Activated CD4-positive, alpha-beta T cell treated with anti-CD3 and anti-CD28 coated beads, Interleukin-2, amount 50 U/mL, for 16 hours (primary cell): ENCODE measurements at places on chromosomes 2 and 18.

- no peak for DNase-seq
These were observed 61.0 kb downstream of the GRB14 start for GRCh38 chr2:164560181-164560792.

DNA sequence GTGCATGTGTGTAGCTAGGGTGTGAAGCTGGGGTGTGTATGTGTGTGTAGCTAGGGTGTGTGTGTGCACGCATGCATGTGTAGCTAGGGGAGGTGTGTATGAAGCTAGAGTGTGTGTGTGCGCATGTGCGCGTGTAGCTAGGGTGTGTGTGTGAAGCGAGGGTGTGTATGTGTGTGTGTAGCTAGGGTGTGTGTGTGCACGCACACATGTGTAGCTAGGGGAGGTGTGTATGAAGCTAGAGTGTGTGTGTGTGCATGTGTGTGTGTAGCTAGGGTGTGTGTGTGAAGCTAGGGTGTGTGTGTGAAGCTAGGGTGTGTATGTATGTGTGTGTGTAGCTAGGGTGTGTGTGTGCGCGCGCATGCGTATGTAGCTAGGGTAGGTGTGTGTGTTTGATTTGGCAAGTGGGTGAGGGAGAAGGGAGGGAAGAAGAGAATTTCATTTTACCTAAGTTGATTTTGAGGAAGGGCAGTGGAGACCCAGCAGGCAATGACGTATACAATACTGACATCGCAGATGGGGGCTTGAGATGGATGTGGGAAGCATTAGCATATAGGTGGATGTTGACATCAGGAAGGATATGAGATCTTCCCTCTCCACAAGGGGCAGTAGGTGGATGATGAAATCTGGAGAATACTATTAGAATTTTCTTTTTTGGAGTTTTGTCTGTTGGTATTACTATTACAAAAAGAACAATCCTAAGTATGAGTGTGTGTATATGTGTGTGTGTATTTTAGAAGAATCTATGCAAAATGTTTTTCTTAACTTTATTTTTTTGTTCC lies 70.7 kb downstream of the PRELID3A start:
- DNase-seq: no peak

- peak; percentile 57 for DNase-seq
These were observed at the start of gene DQX1 for GRCh38 chr2:74525717-74526648. TSS of gene DQX1 (minus strand) at chr2:74526231. CDS start at chr2:74525729, 502 bp downstream.

DNA sequence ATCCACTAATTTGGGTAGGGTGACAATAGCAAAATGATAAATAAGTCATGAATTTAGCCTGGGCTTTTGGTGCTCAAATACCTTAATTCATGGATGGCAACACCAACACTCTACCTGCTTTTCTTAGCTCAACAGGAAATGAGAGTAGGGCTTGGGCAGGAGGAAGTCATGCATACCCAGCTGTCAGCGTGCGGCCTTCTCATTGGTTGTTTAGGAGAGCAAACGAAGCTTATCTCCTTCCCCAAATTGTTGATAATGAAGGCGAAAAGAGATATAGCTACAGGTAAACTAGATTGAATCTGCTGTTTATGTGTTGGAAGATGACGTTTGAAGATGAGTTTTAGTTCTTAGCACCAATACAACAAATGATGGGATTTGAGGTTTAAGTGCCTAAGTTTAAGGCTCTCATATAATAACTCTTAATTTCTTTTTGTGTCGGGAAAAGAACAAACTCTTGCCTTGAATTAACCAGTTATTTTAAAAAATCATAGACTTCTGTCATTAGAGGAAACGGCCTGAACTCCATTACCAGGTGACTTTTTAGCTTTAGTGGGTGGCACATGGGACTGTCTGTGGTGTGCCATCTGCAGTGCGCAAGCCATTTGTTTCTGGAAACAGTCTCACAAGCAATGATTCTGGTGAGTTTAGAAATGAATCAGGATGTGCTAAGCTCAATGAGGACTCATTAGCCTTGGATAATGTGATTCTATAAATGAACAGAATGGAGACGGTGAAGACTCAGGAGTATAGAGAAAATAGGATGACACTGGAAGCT lies 19.8 kb downstream of the MAP4K4 start:
- DNase-seq: peak; percentile 84

- DNase-seq: no peak
These were observed 16.2 kb downstream of the ARHGAP25 start for GRCh38 chr2:68750592-68751396.

- no peak for DNase-seq
These were observed 885.2 kb downstream of the DCDC2C start for GRCh38 chr2:4588606-4589005.

GRCh38 chr2:233051241-233052149 lies 8.6 kb upstream of the INPP5D start:
- no peak for DNase-seq

GRCh38 chr2:231633241-231633976 lies 40.7 kb downstream of the TEX44 start:
- no peak for DNase-seq

- no peak for DNase-seq
These were observed 61.0 kb downstream of the EIPR1 start for GRCh38 chr2:3316456-3317276.

- DNase-seq: peak; percentile 86
These were observed 160.8 kb downstream of the BCL2 start for GRCh38 chr18:63158676-63159291.

GRCh38 chr18:70024829-70025228 lies 77.2 kb upstream of the CD226 start:
- DNase-seq: no peak

DNA sequence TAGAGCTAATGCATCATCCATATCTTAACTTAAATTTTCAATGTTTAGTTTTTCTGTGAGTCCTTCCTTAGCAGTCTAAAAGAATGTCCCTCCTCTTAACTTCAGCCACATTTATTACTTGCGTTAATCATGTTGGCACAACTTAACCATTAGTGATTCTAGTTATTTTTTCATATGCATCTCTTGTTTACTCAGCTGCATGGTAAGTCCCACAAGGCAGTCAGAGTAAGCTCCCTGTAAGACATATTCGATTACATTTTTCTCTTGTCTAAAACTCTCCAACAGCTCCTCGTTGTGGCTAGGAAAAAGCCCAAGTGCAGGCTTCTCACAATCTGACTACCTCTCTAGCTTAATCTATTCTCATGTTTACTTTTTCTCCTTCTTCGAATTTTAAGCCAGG lies 2045.3 kb upstream of the PIK3C3 start:
- DNase-seq: no peak

GRCh38 chr2:169871994-169872393 lies 44.7 kb downstream of the UBR3 start:
- no peak for DNase-seq

- DNase-seq: no peak
These were observed 66.7 kb downstream of the AAK1 start for GRCh38 chr2:69576880-69577279.

GRCh38 chr2:119109866-119110265 lies 48.7 kb downstream of the C1QL2 start:
- DNase-seq: no peak

GRCh38 chr2:160970052-160970965 lies 189.9 kb upstream of the TANK start:
- DNase-seq: peak; percentile 12

GRCh38 chr2:26767894-26768487 lies 3.9 kb downstream of the SLC35F6 start:
- no peak for DNase-seq

DNA sequence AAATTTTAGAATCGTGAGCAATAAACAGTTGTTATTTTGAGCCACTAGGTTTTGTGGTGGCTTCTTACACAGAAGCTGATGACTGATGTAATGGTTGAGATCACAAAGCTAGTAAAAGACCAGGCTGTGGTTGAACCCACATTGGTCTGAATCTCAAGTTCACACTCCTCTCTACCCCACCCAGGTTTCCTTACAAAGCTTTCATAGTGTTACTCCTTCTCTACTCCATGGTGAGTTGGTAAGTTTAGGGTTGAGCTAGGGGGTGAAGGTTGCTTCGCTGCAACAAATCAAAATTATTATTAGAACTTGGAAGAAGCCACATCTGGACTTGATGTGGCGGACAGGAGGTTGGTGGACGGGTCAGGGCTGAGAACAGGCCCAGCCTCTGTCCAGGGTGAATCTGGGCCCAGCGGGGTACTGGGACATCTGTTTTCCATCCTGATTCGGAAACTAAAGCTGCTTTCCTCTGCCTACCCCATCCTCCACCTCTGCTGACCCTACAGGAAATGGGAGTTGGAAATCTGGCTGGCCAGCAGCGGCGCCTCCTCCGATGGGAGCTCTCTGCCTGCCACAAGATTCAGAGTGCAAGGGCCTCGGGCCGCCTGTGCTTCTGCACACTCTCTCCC lies 86.3 kb downstream of the ZFP36L2 start:
- DNase-seq: peak; percentile 48

DNA sequence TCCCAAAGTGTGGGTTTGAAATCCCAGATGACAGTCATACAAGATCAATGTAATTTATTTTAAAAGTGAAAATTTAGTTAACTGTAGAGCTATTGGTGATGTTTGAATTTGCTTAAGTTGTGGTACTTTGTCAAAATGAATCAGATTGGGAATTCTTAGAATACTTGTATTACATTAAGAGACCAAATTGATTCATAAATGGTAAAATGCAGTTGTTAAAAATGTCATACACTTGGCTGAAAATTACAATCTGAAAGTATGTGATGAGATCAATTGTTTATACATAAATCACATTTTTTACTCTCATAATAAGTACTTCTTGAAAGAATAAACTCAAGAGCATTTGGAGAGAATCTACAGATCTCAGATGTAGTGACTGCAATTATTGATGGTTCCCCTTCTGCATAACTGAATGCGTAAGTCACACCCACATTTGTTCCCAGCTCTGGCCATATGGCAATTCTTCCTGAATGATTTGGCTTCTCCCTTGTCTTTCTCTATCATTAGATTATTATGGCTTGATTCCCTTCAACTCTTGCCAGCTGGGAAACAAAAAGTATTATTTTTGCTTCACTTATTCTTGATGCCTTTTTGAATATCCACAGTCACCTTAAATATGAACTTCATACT lies 558.5 kb downstream of the CPS1 start:
- DNase-seq: no peak

- DNase-seq: no peak
These were observed 67.4 kb downstream of the DYM start for GRCh38 chr18:49393011-49393410.

- peak; percentile 43 for DNase-seq
These were observed 18.7 kb upstream of the DYTN start for GRCh38 chr2:206736935-206737334.

- no peak for DNase-seq
These were observed 642.6 kb downstream of the RNF144A start for GRCh38 chr2:7559791-7560190.

- no peak for DNase-seq
These were observed 24.7 kb downstream of the STEAP3 start for GRCh38 chr2:119248311-119248710.

DNA sequence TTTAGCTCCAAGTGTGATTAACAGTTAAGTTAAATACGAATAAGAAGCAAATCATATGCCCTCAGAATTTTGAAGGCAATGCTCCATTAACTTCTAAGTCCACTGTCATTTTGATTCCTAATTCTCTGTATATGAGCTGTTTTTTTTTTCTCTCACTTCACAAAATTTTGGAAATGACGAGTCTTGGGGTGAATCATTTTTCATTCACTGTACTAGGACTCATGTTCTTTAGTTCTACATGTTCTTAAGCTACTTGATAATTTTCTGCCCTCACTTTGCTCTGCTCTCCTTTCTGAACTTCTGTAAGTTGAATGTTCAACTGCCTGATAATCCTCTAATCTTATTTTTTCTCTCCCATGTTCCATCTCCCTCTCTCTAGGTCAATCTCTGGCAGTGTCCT lies 141.0 kb downstream of the THADA start:
- DNase-seq: no peak

- DNase-seq: no peak
These were observed 31.0 kb upstream of the GLI2 start for GRCh38 chr2:120704696-120705095.

- no peak for DNase-seq
These were observed 286.8 kb upstream of the TRIB2 start for GRCh38 chr2:12429779-12430406.

- no peak for DNase-seq
These were observed 71.8 kb downstream of the PRELID3A start for GRCh38 chr18:12479536-12479935.

- DNase-seq: no peak
These were observed 250.7 kb downstream of the KLHL29 start for GRCh38 chr2:23635442-23636340.

DNA sequence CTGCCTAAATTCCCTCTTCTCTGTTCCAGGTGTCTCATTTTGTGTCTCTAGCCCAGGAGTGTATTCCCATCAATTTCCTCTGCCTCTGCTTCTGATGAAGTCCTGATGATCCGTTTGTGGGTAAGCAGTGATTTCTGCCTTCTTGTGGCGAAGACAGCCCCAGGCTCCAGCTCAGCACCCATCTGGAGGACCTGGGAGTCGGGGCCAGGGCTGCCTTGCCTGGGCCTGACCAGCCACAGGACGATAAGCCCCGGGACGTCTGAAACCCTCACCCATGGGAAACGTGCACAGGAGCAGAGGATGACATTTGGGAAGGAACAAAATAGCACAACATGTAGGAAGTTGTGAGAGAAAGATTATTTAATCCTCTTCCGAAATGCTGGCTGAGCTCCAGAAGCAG lies 206.9 kb downstream of the FBXO15 start:
- no peak for DNase-seq

GRCh38 chr2:240797500-240797895 lies 22.5 kb downstream of the KIF1A start:
- no peak for DNase-seq

DNA sequence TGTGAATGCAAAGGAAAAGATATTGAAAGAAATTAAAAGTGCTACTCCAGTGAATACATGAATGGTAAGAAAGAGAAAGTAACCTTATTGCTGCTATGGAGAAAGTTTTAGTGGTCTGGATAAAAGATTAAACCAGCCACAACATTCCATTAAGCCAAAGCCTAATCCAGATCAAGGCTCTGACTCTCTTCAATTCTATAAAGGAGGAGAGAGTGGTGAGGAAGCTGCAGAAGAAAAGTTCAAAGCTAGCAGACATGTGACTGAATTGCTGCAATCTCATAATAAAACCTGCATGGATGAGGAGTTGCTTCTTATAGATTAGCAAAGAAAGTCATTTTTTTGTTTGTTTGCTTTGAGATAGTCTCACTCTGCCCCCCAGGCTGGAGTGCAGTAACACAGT lies 130.2 kb downstream of the DNAH6 start:
- DNase-seq: no peak

DNA sequence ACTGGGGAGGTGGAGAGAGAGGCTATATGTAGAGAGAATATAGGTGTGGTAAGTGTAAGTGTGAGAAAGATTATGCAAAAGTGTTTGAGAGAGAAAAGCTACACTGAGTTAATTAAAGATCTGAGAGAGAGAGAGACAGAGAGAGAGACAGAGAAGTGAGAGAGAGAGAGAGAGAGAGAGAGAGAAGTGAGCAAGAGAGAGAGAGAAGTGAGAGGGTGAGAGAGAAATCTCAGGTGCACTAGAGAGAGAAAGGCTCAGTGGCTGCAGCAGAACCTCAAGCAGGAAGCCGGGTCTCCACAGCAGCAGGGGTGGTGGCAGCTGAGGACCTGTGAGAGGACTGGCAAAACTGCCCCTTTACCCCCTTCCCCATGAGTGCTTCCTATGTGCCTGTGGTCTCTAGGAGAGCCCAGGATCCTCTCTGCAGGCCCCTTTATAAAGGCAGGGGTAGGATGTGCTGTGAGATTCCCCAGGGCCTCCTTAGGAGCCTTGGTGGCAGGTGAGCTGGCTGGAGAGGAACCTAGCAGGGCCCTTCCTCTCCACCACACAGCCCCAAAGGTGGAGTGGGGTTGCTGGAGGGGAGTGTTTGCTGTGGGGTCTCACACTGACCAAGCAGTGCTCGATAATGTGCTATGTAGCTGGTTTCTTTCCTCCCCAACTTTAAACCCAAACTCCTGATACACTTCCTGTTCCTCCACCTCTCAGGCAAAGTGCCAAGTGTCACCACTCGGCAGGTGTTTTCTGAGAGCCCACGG lies 52.6 kb downstream of the SLC4A5 start:
- no peak for DNase-seq
